ENCODE measurements at places on chromosomes 12 and 14.

DNA sequence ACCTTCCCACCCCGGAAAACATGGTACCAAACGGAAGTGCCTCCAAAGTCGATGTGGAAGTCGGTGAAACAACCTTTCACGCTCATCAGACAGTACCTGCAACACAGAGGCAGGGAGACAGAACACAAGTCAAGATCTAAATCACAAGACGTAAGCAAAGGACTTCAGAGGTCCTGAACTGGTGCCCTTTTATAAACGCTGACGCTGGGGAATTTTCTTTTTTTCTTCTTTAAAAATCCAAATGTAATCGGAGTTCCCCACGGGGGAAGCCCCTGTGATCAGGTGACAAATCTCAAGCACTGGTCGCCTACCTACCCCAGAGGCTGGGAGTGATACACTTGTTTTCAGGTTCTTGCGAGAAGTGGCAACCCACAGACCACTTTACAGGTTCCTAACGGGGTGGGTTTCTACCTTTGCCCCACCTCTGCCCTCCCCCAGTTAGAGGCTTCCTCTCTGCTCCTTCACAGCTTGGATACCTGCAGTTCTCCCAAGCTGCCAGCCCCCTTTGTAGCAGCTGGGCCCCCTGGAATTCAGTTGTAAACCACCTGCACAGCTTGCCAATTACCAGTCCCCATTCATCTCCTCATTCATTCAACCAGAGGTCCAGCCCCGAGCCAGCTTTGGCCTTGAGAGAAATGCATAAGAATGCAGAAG lies 46.2 kb downstream of the KDM2B start:
- peak; percentile 81 for DNase-seq

GRCh38 chr12:56336361-56337167 lies 2.1 kb upstream of the IL23A start:
- no peak for DNase-seq

DNA sequence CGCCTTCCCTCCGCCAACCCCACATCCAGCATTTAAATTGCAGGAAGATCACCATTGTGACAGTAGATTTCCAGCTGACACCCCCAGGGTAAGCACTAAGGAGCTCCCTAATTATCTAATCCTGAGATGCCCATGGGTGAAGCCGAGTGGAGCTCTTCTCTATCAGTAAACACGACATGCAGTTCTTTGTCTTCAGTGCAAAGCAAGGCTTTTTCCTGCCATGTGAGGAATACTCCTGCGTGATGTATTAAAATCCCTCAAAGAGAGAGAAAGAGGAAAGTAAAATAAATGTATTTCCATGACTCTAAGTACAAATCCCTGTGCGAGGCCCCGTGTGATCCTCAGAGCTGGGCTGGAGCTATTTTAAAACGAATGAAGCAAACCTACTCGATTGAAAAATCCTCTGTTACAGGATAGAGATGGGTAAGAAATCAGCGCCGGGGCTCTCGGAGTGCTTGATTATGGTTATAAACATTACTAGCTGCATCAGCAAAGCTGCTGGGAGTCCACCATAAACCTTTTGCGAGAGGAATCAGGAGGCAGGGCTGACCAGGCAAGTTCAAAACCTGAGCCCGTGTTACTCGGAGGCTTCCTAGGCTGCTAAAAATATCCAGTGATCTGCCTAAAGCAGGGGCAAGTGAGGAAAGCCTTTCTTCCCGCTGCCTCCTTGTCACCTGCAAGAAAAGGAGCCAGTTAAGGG lies 61.5 kb downstream of the MAP1LC3B2 start:
- no peak for DNase-seq

- no peak for DNase-seq
Measured at GRCh38 chr12:48875944-48876515, 10.4 kb upstream of the RND1 start.

- DNase-seq: no peak
Measured at GRCh38 chr12:109462868-109463692, 14.0 kb downstream of the KCTD10 start.

- no peak for DNase-seq
Measured at GRCh38 chr14:104530646-104531045, 48.9 kb upstream of the C14orf180 start.

DNA sequence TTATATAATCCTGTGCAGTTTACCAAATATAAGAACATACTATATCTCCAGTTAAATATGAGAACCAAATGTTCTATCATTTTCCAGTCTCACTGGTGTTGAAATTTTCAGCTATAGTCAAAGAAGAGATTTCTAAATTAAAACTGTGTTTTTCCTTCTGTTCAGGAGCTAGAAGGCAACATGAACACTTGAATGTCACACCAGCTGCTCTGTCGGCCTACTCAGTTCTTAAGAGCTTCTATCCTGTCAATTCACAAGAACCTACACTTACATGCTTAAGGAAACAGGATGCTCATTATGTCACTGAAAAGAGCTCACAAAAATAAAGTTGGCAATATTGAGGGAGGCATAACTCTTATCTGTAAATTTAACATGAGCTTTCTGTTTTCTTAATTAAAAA lies 43.1 kb downstream of the ATP2B1 start:
- no peak for DNase-seq

DNA sequence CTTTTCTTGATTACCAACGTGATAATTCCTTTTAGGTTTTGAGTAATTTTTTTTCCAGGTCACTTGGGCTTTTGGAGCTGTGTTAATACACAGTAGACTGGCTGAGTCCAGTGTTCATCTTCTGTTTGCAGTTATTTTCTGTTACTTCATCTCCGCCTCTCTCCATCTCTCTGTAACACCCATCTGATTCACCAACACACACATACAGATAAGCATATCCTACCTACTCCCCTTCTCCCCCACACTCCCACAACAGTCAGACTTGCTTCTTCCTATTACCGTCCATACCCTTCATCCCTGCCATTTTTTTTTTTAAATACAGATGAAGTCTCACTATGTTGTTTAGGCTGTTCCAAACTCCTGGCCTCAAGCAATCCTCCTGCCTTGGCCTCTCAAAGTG lies 72.7 kb upstream of the MANSC4 start:
- DNase-seq: no peak

DNA sequence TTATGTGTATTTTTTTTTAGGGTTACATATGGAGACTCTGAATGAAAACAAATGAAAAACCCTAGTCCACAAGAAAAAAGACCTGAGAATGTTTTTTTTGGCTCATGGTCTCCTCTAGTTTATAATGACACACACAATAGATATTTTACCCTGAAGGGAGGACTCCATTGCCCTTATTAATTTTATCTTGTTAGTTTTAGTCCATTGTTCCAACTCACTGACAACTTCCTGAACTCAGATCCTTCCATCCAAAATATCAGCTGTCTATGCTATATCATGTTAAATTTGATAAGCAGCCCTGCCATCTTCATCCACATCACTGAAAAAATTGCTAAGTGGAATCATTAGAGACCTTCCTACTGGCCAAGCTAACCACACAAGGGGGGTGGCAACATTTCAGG lies 232.1 kb downstream of the MON2 start:
- no peak for DNase-seq

GRCh38 chr12:20492251-20492760 lies 124.0 kb downstream of the PDE3A start:
- DNase-seq: no peak

DNA sequence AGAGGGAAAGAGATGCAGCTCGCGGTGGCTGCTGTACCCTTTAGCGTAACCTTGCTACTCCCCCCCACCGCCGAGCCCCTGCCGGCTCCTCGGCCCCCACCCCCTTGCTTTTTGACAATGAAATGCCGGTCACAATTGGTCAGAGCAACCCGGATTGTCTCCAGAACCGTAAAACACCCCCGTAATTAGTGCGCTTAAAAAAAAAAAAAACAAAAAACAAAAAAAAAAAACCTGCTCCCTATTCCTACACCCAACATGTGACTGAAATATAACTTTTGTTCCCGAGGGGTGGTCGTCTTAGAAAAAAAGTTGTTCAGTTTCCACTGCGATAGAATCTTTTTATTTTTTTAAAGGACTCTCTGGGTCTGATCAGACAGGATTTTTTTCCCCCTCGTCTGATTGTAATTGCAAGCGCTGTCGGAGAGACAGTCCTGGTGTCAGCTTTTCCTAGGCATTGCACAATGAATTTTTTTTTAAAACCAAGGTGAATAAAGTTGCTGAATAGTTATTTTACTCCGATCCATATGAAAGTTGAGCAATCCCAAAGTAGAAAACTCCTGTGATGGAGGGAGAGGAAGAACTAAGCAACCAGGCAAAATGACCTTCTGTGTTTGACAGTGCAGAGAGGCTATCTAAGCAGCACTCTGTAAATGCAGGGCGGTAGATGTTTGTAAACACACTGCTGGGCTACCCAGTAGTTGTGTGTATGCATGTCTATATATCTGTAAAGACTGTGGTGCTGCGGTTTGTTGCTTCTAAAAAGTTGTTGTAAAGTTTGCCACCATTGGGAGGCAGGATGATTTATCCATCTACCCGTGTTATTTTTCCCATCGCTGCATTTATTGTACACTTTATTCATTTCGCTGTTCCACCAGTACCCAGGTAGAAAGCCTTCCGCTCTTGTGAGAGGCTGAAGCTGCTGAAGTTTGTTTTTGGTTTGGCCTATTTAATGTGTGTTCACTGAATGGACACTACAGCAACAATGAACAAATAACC lies 1.1 kb downstream of the ETV6 start:
- DNase-seq: peak; percentile 19

GRCh38 chr14:83491091-83491490 lies 1957.4 kb upstream of the SEL1L start:
- no peak for DNase-seq

GRCh38 chr12:6301721-6302120 lies 8.8 kb upstream of the PLEKHG6 start:
- no peak for DNase-seq

DNA sequence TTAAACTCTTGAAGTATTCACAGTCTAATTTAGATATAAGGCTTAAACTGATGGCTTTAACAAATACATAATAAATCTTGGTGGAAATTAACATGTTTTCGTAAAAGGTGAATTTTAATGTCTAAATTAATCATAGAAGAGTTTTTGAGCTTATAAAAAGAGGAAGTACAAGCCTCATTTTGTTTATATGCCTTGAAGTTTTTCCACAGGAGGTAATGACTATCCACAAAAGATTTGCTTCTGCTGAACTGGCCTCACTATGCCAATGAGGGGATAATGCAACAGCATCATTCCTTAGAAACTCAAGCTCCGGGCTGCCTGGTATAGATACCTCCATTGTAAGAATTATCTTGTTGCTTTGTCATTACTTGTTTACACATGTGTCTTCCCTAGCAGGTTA lies 175.6 kb downstream of the DUSP6 start:
- no peak for DNase-seq

DNA sequence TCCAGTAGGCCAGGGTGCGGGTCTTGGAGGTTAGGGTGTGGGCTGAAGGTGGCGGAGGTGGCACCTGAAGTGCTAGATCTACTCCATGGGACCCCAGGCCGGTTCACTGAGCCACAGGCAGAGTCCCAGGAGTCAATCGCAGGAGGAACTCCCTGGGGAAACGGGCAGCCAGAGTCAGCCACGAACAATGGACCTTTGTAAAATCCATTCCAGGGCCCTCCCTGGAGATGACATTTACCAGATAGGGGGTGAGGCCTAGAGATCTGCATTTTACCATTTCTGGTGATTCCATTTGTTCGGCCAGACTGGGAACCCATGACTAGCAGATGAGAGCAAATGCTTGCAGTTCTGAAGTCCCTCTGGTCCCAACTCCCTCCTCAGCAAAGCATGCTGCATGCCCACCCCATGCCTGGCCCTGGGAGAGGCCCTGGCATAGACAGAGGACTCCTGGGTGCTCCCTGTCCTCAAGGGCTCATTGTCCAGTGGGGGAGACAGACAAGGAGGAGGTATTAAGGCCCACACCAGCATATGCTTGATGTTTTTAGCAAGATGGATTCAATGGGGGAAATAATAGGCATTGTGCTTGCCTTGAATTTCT lies 115.5 kb downstream of the EML1 start:
- DNase-seq: no peak

- no peak for DNase-seq
Measured at GRCh38 chr14:52700701-52701172, 5.4 kb upstream of the ERO1A start.

DNA sequence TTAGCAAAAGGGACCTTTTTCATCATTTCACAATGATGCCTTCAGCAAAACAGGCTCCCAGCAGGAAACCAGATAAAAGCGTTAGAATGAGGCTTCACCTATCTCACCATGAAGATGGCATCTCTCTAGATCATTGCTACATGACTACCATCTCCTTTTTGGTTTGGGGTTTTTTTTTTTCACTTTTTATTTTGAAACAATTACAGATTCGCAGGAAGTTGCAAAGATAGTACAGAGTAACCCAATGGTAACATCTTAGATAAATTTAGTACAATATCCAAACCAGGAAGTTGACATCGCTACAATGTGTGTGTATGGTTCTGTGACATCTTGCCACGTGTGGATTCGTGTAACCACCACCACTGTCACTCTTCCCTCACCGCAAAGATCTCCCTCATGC lies 22.3 kb upstream of the PWP1 start:
- DNase-seq: no peak

- no peak for DNase-seq
Measured at GRCh38 chr14:99945732-99946651, 119.2 kb upstream of the EVL start.

- DNase-seq: peak; percentile 5
Measured at GRCh38 chr12:85036234-85036707, at the start of the genes LRRIQ1 and TSPAN19. TSS of gene LRRIQ1 (plus strand) at chr12:85036351. CDS start at chr12:85038177, 1,826 bp downstream. TSS of gene TSPAN19 (minus strand) at chr12:85036277. CDS start at chr12:85029946, 6,331 bp downstream.

GRCh38 chr12:26976687-26977086 lies 37.5 kb downstream of the TM7SF3 start:
- DNase-seq: no peak

DNA sequence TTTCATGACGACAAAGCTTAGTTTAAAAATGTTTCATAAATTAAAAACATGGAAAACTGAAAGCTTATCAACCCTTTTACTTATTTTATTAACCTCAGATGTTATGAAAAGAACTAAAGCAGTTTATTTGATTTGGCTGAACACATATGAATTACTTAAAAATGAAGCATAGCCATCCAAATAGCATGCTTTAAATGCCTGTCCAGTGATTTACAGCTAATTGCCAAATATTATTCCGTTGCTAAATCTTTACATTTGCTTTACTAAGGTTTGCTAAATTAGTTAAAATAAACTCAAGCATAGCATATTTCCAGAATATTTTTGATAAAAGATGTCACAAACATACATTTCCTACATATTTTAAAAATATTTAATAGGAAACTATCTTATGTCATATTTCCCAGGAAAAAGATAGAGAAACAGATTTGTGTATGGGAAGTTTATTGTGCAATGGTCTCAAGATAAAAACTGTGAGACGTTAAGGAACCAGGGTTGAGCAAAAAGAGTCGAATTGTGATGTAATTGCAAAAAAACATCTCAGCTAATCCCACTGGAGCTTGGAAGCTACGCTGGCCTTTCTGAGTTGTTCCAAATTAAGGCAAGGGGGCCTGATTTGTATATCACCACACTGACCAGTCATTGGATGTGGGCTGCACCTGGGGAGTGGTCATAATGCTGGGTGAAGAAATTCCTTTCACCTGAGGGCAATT lies 25.8 kb downstream of the GPR135 start:
- no peak for DNase-seq

Data from memory B cell (primary cell).